ENCODE measurements at places on chromosomes 11 and 22.

- no peak for DNase-seq
These were observed 65.1 kb downstream of the IGLL5 start for GRCh38 chr22:22952531-22953280.

GRCh38 chr11:73854680-73855079 lies 22.0 kb downstream of the COA4 start:
- DNase-seq: no peak

DNA sequence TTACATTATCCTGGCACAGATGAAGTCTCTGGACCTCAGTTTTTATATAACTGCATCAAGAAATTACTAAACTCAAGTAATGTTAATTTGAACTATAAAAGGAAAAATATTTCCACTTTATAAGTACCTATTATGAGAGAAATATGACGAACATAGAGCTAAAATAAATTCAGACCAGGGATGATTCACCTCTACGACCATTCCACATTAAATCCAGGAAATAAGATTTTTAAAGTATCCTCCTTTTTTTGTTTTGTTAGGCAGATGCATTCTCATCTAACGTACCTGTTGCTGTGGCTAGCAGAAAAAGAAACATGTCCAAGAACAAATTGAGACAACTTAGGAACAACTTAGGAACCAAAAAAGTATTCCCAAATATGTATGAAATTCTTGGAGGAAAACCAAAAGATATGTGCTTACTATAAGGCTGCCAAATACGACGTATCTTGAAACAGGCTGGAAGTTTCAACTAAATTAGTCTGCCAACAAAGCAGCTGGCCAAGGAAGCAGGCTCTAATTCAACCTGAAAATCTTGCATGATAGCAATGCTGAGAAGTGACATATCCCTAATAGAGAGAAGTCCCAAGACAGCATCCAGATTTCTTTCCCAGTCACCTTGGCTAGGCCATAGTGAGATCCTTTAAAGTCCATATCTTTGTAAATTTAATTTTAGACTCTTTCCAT lies 15.7 kb downstream of the SPTY2D1 start:
- no peak for DNase-seq

- no peak for DNase-seq
These were observed 547 bp downstream of the PARVG start for GRCh38 chr22:44181033-44181911.

GRCh38 chr11:13222285-13222684 lies 55.3 kb upstream of the BMAL1 start:
- peak; percentile 58 for DNase-seq

DNA sequence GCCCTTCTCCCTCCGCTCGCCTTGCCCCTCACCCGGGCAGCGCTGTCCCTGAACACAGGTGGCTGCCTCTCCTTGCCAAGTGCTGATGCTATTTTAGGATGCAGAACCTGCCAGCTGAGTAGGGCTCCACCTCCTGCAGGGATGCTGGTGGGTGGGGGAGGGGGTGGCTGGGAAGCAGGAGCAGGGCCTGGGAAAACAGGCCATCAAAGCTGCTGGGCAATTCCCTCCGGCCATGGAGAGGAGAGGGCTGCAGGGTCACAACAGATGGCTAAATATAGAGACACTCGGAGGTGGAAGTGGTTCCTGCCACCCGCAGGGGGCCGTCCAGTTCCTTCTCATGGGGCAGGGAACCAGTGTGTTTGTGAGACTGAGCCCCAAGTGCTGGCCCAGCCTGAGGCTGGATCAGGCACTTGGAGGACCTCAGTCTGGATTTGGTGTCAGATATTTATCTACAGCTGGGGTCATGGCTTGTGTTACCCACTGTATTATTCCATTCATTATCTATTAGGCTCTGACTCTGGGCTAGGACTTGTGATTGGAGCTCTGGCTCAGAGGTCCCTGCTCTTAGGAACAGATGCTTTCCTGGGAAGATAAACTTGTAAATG lies 59.6 kb downstream of the LRRC32 start:
- peak; percentile 70 for DNase-seq

GRCh38 chr11:117443266-117444186 lies 115.9 kb downstream of the CEP164 start:
- peak; percentile 94 for DNase-seq

GRCh38 chr11:67673902-67674301 lies 521 bp downstream of the ALDH3B2 start:
- peak; percentile 38 for DNase-seq

- no peak for DNase-seq
These were observed 183.2 kb downstream of the GRIA4 start for GRCh38 chr11:105793092-105793491.

DNA sequence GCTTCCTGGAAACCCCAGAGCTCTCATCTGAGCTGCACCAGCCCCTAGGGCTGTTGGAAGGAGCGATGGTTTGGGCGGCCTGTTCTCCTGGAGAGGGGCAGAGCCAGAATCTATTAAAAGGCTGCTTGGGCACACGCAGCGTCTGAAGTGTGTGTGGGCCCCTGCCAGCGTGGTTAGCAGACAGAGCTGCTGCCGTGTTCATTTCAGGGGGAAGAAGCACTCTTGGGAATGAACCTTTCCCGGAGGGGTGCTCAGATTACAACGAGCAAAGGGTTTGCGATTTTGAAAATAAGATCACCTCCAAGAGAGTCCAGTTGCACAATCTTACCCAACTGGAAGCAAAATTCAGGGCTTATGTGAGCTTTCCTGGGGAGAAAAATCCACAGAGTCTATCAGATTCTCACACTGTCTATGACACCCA lies 12.9 kb downstream of the ANO1 start:
- no peak for DNase-seq

DNA sequence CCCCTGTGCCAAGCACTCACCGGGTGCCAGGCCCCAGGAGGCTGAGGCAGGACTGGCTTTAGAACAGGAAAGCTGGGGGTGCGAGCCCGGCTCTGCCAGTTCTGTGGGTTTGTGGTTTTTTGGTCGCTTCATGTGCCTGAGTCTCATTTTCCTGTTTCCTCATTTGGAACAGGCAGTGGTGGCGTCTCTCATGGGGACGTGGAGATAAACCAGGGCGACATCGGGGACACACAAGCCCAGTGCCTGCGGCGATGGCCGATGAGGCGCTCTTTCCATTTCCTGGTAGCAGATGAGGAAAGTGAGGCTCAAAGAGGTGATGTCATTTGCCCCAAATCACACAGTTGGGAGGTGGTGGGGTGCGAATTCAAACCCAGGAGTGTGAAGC lies 20.8 kb upstream of the CHKA start:
- DNase-seq: peak; percentile 40

- no peak for DNase-seq
These were observed 138.4 kb downstream of the TTC17 start for GRCh38 chr11:43497144-43497543.
